ENCODE measurements at places on chromosomes 5 and 9.

- DNase-seq: no peak
These were observed 701 bp upstream of the LMX1B start for GRCh38 chr9:126612813-126613641.

DNA sequence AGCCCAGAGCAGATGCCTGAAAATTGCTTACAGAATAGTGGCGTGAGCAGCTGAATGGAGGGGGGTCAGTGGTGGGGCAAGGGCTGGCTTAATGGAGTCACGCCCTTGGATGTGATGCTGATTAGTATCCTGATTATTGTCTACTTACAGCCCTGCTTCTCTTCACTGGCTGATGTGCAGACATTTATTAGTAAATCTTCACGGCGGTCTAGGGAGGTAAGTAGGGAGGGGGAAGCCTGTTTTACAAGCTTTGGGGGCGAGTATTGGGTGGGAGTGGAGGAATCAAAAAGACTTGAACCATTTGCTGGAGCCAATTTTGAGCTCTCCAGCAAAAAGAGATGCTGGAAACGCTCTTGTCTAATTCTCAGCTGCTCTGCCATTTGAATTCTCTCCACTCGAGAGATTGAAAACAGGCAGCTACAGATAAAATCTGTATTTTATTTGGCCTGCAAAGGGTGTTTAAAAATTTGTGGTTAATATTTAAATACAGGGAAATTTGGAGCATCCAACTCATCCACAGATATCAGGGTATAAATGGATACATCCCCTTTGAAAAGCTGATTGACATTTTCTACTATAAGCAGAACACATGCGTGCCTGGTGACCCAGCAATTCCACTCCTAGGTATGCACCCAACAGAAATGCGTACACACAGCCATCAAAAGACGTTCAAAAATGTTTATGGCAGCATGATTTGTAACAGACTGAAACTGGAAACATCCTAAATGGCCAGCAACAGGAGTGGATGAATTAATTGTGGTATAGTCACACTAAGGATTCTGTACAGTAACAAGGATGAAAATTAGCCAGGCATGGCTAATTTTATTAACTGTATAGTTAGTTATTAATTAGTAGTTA is 19.5 kb upstream of the ALDH1B1 start:
- no peak for DNase-seq

DNA sequence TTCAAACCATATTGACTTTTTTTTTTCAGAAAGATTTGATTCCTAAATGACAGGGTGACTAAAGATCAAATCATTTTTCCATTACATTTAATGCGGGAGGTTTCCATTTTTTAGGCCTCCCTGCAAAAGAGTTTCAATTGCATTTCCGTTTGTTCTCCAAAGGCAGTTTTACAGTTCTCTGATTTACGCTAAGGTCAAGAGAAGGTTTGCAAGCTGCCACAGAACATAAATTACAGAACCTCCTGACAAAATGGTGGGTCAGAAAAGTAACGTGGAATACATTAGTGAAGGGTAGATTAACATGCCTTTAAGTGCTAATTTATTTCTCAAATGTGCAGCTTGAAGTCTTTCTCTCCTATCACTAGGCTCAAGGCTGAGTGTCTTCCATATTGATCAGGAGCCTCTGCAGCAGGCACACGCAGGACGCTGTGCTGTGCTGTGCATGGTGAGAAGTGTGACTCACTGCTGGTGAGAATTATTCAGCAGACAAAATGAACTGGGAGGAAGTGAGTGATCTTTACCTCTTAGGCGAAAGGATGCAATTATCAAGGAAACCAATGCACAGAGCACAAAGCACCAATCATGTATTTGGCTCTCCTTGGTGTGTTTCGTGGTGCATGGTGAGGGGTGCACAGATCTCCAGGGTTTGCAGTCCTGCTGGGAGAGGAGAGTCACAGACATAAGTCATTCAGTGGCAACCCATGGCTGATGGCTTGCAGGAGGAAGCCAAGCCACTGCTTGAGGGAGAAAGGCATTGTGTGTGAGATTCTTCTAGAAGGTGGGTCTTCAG is 136.3 kb downstream of the TENT4A start:
- DNase-seq: no peak

DNA sequence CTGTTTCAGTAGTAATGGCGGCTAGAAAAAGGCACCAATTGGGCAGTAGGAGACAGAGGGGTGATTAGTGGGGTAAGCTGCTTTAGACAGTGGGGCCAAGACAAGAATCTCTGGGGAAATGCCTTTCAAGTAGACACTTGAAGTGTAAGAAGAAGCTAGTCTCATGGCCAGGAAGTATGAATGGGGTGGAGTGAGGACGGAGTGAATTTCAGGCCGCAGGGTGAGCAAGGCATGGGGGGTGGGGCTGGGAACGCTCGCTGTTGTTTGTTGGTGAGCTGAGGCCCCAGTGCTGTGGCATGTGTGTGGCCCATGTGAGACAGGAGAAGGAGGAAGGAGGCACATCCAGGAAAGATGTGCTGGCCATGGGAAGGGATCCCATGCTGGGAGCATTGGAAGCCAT is 149.2 kb upstream of the NFIL3 start:
- DNase-seq: no peak

- DNase-seq: no peak
These were observed 42.4 kb upstream of the AIF1L start for GRCh38 chr9:131053896-131054295.

- peak; percentile 67 for DNase-seq
These were observed 2.6 kb upstream of the CPEB4 start for GRCh38 chr5:173885475-173886010.

DNA sequence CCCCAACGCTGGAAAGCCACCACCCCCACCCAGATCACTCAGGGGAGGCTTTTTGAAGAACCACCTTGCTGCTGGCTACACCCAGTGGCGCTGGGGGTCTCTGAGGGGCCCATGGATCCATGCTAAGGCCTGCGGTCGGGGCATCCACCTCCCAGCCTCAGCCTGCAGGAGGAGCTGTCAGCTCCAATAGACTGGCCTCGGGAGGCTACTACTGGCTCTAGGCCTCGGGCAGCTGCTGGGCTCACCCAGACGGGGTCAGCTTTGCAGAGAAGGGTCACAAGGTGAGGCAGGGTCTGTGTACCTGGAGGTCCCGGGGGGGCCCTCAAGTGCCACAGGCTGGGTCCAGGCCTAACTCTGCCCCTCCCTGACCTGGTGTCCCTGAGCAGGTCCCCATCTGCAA is 193.7 kb downstream of the OLFM1 start:
- DNase-seq: no peak

- no peak for DNase-seq
These were observed 10.0 kb upstream of the DDX41 start for GRCh38 chr5:177526791-177527190.

DNA sequence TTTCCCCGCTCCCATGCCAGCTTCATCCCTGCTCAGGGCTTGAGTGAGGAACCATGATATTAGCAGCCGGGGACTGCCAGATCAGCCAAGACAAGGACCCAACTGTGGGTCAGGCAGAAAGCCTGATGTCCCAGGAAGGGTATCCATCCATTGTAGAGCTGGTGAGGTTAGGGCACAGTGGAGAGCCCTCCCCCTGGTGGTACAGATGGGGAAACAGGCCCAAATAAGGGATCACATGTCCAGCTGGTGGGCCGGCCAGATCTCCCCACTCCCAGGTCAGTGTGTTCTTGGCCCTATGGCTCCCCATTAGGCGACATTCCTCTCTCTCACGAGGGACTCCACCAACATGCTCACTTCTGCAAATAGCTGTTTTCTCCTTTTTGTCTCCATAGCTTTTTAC is 9.0 kb downstream of the CDX1 start:
- no peak for DNase-seq

DNA sequence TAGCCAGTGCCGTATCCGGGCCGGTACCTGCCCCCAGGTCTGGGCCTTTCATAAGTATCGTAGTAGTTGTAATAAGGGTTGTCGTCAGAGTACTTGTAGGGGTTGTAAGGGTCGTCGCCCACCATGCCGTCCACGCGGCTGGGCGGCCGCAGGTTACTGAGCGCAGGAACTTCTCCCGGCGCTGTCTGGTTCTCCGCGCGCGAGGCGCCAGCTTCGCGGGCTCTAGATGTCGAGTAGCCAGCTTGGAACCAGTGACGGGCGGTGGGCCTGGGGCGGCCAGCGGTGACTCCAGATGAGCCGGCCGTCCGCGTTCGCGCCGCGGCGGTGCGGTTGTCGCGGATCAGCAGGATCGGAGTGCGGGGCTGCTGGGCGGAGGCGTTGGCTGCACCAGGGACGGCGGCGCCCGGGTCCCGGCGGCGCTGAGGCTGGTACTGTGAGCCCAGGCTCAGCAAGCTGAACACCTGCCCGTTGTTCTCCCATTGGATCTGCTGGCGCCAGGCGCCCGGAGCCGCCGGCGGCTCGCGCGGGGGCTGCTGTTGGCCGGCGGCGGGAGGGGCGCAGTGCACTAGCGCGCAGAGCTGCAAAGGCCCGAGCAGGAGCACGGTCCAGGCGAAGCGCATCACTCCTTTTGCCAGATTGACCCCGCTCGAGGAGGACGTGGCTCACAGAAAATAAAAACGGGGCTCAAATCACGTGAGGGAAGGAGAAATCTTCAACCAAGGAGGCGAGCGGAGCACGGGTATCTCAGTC is 518 bp downstream of the LOX start:
- DNase-seq: peak; percentile 71

DNA sequence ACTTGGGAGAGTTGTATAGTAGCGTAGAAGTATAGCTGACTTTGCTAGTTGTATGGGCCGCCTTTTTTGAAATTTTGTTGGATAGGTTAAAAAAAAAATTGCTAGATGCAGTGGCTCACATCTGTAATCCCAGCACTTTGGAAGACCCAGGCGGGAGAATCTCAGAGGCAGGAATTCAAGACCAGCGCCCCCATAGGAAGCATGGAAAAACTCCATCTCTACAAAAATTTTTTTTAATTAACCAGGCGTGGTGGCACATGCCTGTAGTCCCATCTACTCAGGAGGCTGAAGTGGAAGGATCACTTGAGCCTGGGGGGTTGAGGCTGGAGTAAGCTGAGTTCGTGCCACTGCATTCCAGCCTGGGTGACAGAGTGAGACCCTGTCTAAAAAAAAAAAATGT is 59.2 kb downstream of the SMC5 start:
- DNase-seq: no peak

DNA sequence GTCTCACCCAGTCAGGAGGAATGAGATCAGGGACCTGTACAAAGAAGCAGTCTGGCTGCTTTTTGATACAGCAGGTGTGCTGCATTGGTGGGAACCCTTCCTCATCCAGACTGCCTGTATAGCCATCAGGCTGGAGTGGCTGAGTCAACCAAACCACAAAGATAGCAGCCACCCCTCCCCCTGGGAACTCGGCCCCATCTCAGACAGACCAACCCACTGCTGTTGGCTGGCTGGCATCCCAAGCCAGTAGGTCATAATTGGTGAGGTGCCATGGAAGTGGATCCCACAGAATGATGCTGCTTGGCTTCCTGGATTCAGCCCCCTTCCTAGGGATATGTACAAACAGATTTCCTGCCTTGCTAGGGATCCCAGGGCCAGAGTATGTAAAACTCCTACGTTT is 60.9 kb downstream of the YTHDC2 start:
- no peak for DNase-seq

DNA sequence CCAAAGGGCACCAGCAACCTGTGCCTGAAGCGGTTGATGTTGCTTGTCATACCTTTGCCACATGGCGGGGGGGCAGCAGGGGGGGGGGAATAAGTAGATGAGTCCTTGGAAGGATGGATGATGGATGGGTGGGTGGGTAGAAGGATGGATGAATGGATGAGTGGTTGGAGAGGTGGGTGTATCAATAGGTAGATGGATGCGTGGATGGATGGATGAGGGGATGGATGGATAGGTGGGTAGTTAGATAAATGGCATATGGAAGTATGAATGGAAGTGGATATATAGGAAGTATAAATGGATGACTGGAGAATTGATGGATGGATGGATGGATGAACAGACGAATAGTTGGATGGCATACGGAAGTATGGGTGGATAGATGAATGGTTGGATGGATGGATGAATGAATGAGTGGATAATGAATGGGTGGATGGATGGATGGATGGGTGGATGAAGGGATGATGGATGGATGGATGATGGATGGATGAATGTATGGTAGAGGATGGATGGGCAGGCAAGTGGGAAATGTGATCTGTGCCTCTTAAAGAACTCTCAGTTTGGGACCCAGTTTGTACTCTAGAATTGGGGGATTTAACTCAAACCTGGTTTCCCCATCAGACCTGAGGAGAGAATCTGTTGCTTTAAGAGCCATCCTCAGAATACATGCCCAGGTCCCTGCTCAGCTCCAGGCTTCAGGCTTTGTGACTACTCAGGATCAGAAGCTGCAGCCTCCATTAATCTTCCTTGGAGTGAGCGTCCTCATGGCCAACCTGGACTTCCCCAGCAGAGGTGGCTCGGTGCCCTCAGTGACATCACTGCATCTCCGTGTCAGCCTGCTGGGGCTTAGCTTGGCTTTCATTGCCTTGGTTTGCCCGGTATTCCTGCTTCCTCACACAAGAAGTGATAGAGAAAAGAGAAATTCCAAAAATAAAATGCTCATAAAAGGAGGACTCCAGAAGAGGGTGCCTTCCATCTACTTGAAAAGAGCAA is 27.6 kb upstream of the SUSD3 start:
- DNase-seq: no peak

DNA sequence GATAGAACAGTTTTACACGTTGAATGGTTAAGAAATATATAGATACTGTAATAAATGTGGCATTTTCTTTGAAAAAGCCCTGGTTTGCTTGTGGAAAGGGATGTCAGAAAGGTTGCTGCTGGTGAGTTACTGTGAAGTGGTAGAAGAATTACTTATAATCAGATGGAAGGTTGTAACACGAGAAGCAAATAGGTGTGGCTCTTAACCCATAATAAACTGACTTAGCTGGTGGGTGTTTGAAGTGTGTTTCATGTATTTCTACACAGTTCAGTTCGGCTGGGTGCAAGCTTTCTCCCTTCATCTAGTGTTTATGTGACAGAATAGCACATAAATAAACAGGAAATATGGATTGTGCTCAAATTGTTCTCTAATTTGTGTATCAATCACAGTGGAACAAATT is 5.5 kb downstream of the CNOT6 start:
- DNase-seq: no peak

GRCh38 chr5:91722736-91723467 is 339.8 kb upstream of the ARRDC3 start:
- no peak for DNase-seq

GRCh38 chr9:128416014-128416413 is 4.6 kb upstream of the CERCAM start:
- DNase-seq: no peak

DNA sequence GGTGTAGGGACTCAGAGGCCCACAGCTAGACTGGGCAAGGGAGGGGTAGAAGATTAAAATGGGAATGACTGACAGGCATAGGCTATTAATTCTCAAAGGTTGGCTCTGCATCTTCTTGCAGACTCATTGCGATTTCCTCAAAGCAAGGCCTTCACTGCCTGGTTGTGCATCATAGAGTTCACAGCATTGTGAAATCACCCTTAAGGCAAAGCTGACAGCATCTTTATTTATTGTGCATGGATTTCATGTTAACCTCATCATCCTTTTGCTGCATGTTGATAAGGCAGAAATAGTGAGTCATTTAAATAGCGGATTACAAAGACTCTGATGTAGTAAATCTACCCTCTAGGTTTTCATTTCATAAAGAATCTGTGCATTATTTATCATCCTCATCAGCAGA is 13.6 kb upstream of the PALM2AKAP2 start:
- no peak for DNase-seq
